ENCODE measurements at places on chromosomes 16 and 17. TPM values are rescaled to one million over a fixed set of nuclear protein-coding genes. Genes with fewer than 3 reads are reported as not detected.

GRCh38 chr16:10266809-10267208, 84.6 kb upstream of the GRIN2A start:
- H3K36me3 ChIP-seq, result no peaks in the 10 kb centered on the region
- H3K4me1 ChIP-seq, result no peaks in the 10 kb centered on the region
- DNase-seq, result no peak
- no peaks in the 10 kb centered on the region for H3K27me3 ChIP-seq
- H3K27ac ChIP-seq, result no peak overlapping the region

GRCh38 chr16:35735403-35736251, 2276.2 kb downstream of the TP53TG3F start:
- no peak for DNase-seq
- H3K4me3 ChIP-seq, result no peak overlapping the region
- no peaks in the 10 kb centered on the region for H3K4me1 ChIP-seq
- H3K27me3 ChIP-seq, result no peaks in the 10 kb centered on the region
- H3K36me3 ChIP-seq, result no peaks in the 10 kb centered on the region

DNA sequence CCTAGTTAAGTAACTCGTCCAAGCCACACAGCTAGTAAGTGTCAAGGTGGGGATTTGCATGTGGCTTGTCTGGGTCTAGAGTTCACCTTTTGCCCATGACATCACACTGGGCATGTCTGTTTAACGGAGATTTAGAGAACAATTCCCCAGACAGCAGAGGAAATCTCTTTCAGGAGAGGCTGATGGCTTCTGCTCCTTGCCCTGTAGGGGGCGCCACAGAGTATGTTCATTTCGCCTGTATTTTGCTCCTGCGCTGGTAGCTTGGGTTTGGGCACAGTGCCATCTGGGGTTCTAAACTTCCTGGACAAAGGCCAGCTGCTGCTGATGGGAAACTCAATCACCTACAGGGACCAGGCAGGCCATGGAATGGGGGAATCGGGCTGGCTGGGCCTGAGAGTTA, 20.4 kb downstream of the OTOA start:
- no peak overlapping the region for H3K4me3 ChIP-seq
- no peak overlapping the region for H3K27ac ChIP-seq
- no peaks in the 10 kb centered on the region for H3K4me1 ChIP-seq
- DNase-seq, result no peak
- no peaks in the 10 kb centered on the region for H3K36me3 ChIP-seq

PRDM7 gene
- total RNA-seq, result not detected

DNA sequence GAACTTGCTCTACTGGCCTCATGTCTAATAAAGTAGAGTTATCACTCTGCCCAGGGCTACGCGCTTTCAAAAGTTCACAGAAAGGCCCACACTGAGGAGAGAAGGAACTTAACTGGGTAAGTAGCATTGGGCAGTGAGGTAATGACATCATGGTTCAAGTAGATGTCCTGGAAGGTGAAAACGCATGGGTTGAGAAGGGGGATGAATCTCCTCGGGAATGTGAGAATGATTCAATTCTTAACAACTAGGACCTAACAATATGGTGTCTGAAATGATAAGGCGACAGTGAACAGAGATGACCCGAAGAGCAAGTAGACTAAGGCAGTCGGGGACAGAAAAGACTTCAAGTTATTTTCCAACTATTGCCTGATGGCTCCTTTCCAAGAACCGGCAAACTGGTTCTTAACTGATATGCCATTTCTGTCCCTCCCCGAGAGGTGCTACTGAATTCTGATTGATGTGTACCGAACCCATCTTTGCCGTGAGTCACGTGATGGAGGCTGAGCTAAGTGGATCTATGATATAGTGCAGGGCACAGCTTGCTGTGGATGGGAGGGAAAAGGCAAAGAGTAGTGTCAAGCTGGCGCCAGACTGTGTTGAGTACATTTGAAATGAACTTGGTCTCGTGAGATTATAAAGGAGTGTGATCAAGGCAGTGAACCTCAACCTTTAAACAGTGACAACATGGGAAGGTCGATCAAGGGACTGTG, 44.1 kb downstream of the MARCHF10 start:
- H3K36me3 ChIP-seq, result no peaks in the 10 kb centered on the region
- no peak overlapping the region for H3K27ac ChIP-seq
- no peaks in the 10 kb centered on the region for H3K4me1 ChIP-seq

MARVELD3 gene
- not detected for total RNA-seq
